GM12865 (cell line): ENCODE measurements at places on chromosomes 3 and 15.
A peak's percentile ranks its signal among the peaks of the same experiment; 100 is the strongest.

DNA sequence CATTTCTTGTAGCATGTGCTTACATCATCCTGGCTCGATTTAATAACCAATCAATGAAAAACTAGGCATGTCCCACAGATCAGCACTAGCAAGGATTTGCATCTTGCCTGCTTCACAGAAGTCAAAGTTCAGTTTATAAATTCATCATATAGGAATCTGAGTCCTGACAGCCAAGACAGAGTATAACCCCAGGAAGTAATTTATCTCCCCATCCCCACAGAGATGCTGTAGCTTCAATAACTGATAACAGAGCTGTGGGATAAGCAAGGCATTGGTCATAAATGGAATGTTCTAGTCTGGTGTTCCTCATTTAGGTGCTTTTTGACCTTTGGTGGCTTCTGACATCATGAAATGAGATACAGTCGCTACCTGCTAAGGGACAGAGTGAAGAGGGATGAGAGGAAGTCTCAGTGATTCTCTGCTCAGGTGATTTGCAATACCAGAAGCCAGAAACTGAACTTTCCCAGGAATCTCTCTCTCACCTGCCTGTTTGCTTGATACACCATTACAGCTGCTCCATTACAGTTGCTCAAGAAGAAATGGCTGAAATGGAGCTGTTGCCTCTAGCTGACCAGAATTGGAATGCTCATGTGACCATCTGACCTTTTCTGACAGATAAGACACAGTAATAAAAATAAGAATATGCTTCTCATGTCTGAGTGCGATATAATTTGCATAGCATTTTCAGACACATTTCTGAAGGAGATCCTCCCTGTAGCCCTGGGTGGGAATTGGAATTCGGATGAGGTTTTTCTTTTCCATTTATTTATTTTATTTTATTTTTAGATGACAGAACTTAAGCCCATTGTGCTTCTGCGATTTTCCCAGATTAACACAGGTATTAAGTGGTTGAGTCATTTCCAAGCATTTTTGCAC is 217.1 kb upstream of the KCNMB2 start:
- no peak for DNase-seq

GRCh38 chr15:59662260-59662659 is 4.9 kb upstream of the GTF2A2 start:
- DNase-seq: no peak

DNA sequence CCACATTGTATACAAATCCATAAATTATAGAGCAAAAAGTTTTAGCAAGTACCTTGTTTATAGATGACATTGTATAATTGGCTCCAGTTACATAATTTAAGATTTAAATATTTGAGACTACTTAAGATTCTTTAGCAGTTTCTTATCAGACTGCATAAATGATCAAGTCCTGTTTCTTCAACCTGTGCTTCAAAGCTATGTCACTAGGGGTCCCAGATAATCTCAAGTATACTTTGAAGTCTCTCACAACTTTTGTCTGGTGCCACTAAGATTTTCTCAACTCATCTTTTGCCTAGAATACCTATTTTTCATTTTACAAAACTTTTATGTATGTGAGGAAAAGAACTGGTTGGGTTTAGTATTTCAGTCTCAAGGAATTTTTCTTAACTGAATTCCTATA is 205.5 kb downstream of the STAG1 start:
- DNase-seq: peak; percentile 25

- DNase-seq: no peak
These were observed 131.8 kb downstream of the TPRG1 start for GRCh38 chr3:189303584-189303983.

DNA sequence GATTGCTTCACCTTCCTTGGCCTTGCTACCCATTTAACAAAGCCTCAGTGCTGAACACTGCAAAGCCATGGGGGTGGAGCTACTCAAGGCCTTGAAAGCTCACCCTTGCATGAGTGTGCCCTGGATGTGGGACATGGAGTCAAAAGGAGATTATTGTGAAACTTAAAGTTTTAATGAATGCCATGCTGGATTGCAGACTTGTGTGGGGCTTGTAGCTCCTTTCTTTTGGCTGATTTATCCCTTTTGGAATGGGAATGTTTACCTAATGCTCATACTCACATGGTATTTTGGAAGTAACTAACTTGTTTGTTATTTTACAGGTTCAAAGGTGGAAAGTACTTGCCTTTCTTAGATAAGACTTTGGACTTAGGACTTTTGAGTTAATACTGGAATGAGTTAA is 538.5 kb upstream of the NECTIN3 start:
- no peak for DNase-seq

DNA sequence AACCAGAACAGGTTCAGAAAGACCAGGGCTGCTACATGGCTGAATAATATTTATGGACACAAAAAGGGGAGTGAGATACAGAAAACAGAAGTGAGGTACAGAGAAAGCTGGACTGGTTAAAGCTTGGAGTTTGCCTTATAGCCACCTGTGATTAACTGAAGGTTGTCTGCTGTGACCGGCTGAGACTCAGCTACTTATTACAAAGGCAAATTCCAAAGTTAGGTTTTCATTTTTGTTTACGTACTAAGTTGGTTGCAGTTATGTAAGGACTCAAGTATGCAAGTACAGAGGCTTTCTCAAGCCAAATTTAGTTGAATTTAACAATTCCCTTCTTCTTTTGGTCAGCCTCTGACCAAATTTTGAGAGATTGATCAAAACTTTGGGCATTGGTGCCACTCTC is 264.6 kb downstream of the THSD4 start:
- DNase-seq: no peak

GRCh38 chr3:151386056-151386455 is 1.5 kb upstream of the P2RY12 start:
- DNase-seq: no peak

DNA sequence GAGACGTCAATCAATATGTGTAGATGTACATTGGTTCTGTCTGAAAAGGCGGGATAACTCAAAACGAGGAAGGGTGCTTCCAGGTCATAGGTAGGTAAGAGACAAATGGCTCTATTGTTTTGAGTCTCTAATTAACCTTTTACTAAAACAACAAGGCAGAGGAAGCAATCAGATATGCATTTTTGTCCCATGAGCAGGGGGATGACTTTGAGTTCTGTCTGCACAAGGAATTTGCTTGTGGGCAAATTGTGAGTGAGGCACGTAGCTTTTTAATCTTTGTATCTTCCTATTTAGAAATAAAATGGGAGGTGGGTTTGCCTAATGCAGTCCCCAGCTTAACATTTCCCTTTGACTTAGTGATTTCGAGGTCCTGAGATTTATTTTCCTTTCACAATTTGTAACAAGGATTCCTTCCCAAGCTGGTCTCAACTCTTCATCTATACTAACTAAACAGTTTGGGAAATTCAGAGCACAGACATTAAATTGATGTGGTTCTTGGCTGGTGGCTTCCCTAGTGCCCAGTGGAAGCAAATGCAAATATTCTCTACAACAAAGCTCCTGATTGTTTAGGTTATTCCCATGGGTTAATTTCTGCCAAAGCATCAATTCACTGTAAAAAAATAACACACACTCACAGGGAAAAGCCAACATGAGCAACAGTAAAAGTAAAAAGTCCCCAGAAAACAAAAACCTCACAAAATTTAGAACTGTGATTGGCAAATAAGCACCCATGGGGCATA is 738.8 kb upstream of the SGO1 start:
- DNase-seq: no peak

GRCh38 chr15:24945711-24946110 is 9.1 kb upstream of the SNRPN start:
- DNase-seq: no peak

- DNase-seq: no peak
These were observed 115.2 kb upstream of the TSC22D2 start for GRCh38 chr3:150292891-150293290.

DNA sequence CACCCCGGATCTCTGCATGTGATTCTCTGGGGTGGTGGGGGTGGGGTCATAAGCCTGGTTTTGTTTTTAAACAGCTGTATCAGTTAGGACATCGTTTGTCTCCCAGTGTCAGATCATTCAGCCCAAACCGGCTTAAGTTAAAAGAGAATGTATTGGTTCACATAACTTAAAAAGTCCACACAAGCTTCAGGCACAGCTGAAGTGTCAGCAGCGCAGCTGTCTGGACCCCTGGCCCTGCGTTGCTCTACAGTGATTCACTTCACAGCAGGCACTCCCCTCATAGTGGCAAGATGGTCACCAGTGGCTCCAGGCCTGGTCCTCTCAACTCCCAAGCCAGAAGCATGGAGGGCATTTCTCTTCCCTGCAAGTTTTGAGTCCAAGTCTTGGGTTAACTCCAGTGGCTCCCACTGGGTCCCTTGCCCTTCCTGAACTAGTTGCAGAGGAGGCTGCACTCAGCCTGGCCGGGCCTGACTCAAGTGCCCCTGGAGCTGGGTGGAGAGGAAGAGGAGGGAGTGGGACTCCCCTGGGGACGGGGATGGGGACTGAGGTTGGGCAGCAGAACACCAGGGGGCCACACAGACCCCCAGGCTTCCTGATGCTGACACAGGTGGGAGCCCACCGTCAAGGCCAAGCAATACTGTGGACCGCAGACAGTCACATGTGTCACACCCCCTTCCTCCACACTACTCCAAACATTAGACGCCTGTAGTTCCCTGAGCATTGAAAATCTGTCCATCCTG is 28.9 kb upstream of the GP9 start:
- no peak for DNase-seq

DNA sequence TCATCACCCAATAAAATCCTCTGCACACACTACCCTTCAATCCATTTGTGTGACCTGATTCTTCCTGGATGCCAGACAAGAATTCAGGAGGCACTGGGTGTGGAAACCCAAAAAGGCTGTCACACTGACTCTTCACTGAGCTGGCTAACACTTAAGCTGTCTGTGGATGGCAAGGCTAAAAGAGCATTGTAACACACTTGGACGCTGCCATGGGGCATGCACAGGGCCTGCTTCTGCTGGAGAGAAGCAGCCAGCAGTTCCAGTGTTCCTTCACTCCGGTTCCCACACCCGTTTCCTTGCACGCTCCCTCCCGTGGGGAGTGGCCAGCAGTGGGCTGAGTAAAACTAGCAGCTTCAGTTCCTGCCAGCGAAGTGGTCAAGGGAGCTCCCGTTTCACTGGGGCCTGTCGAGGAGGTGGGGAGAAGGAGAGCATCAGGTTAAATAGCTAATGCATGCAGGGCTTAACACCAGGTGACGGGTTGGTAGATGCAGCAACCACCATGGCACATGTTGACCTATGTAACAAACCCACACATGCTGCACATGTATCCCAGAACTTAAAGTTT is 737.1 kb downstream of the FHIT start:
- no peak for DNase-seq

GRCh38 chr3:86149054-86149453 is 841.9 kb downstream of the VGLL3 start:
- DNase-seq: no peak

DNA sequence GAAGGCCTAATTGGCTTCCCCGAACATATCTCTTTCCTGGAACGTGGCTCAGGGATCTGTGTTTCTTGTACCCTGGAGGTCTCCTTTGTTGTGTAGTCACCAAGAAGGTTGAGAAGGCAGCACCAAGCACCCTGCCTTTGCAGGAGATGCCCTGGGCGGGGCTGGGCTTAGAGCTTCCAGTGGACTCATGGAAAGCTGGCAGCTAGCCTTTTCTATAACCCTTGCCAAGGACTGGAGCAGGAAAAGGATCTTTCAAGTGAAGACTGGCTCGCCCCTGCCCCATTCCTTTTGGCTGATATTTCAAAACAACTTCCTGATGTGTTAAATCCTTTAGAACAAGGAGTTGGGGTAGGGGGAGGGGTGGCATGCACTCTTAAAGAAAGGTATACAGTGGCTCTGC is 58.9 kb upstream of the EPHA6 start:
- no peak for DNase-seq

- no peak for DNase-seq
These were observed 82.0 kb downstream of the HHLA2 start for GRCh38 chr3:108378153-108378951.

DNA sequence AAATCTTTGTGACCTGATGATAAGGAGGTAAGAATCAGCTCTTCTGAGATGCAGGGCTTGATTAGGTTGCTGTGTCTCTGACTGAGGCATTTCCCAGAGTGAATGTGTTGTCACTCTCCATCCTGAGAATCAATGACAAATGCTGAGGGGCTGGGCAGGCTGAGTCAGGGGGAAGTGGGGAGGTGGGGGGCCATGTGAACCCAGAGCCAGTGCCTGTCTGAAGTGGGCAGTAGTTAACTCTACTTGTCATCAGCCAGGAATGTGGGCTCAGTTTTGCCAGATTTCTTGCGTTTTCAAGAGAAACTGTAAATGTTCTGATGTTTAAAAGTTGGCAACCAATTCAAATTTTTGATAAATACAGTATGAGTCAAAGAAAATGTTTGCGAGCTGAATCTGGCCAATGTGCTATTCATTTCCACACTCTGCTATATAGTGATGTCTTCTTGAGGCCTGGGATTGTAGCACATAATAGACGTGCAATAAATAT is 3.1 kb upstream of the BNC1 start:
- no peak for DNase-seq

DNA sequence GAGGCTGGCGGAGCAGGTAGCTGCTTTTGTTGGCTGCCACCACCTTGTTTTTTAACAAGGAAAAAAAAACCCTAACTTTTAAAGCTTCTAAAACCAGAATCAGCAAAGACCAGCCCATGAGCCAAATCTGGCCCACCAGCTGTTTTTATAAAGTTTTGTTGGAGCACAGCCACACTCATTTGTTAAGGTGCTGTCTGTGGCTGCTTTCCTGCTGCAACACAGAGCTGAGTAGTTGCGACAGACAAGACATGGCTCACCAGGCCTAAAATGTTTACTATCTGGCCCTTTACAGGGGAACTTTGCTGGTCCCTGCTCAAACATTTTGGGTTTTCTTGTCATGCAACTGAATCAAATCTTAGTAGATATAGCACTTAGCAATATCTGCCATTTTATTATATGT is 18.9 kb downstream of the EFCAB12 start:
- no peak for DNase-seq

DNA sequence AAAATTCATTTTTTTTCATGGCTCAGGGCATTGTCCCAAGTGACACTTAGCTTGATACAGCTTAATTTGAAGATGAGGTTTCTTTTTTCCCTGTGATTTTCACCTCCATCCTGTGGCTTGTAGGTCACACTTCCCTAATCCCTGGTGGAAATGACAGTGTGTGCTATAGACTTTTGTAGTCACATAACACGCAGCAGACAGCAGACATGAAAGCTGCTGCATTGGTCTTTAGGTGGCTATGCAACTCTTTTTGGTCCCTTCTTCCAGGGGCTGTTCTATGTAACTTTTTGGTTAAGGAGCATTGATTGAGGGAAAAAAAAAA is 38.8 kb downstream of the TRAK1 start:
- DNase-seq: peak; percentile 48
